ENCODE measurements at places on chromosomes 6 and 20.

DNA sequence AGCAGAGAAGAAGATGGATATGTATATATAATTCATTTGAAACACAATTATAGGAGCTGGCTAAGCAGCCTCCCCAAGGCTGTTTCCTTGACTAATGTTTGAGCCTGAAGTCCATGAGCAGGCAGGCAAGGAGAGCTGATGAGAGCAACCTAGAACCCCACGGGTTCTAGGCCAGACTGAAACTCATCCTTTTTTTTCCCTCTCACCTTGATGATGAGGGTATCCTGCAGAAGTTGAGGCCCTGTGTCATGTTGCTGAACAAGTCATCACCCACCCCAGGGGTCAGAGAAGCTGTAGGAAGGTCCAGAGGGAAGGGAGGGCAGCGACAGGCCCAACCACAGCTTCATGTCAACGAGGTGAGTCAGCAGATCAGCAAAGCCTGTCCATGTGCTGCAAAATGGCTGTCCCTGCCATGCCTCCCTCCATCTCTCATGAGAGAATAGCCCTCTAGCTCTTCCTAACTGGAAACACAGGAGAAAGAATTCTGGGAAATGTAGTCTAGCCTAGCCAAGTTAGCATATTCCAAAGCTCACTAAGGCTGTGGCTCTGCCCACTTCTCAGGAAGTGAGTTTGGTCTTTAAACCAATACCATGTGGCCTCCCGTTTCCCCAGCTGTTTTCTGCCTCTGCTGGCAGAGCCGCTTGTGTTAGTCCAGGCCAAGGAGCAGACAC lies 91.3 kb upstream of the DTNBP1 start:
- DNase-seq: no peak

DNA sequence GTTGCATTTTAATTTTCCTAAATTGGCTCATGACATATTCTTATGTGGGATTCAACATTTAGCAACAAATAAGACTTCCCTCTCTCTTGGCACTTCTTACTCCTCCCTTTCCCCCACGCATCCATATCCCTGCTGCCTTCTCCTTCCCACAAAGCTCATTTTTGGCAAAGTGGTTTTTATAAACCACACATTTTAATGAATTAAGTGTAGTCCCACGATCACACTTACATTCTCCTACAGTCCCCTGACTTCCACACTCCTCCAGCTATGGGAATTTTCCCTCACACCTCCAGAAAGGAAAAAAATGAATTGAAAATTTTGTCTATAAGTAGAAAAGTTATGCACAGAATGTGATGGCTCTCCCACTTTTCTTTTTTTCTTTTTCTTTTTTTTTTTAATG lies 345.0 kb downstream of the CD83 start:
- DNase-seq: no peak

- DNase-seq: no peak
Observed at GRCh38 chr6:21305893-21306332, 287.6 kb upstream of the SOX4 start.

DNA sequence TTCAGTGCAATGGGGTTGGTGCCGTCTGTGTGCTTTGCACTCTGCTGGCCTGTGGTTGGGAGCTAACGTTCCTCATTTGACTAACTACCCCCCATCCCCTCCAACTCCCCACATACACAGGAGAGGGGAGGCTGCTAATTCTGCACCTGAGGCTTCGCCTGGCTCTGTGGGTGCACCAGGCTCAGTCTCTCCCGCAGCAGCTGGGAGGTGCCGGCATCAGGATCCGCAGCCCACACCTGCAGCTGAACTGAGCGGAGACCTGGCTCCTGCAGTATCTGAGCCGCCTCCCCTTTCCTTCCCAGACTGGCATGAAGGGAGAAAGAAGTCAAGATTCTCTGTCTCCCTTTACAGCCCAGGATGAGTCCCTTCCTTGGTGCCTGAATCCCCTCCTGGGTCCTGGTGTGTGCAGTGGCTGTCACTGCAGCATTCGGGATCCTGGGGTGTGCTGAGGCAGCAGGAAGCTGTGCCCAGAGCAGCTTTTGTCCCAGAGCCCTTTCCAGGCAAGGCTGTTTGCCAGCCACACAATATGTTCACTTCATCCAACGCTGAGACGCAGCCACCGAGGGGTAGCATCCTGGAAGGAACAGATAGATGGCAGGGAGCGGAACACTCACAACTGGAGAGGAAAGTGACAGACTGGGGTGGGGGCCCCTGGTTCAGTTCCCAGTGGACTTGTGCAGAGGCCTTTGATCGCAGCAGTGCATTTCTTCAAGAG lies 70.2 kb downstream of the CDH4 start:
- no peak for DNase-seq

- no peak for DNase-seq
Observed at GRCh38 chr6:20367743-20368485, 33.8 kb upstream of the E2F3 start.

DNA sequence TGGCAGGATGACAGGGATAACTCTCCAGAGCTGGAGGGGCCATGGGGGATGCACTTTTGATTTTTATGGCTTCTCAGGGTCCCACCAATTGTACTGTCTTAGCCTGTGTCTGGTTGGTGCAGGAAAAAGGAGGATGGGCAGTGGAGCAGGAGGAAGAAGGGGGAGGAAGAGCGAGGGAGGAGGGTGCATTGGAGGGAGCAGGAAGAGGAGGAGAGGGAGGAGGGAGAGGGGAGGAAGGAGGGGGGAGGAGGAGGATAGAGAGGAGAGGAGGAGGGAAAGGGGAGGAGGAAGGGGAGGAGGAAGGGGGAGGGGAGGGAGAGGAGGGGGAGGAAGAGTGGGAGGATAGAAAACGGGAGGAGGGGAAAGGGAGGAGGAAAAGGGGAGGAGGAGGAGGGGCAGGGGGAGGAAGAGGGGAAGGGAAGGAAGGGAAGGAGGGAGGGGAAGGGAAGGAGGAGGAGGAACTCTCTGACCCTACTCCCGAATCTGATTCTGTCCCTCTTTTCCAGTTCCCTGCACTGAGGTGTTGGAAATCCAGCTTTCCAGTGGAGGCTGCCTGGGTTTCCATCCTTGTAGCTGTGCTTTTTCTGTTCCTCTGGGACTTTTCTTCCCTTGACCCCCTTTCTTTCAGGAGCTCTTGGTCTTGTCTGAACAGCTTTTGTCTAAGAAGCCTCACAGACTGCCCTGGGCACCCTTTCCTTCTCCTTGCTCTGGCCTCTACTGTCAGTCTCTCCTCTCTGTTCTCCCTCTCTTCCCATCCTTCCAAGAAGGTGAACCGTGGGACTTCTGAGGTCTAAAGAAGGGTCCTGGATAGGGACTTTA lies 149.4 kb downstream of the DHX35 start:
- no peak for DNase-seq

- no peak for DNase-seq
Observed at GRCh38 chr20:32465092-32465900, 107.2 kb downstream of the ASXL1 start.

DNA sequence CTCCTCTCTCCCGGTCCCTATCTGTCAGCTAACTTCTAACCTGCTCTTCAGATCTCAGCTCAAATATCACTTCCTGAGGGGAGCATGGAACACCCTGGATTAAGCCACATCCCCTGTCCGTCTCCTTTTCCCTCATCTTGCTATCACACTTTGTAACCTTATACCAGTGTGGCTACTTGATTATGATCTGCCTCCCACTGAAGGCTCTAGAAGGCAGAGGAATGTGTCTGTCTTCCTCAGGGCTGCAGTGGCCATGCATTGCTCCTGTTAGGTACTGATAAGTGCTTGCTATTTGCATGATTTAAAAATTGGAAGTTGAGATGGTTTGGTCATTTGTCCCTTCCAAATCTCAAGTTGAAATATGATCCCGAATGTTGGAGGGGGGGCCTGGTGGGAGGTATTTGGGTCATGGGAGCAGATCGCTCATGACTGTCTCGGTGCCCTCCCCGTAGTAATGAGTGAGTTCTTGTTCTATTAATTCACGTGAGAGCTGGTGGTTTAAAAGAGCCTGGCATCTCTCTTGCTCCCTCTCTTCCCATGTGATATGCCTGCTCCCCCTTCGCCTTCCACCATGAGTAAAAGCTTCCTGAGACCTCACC lies 71.4 kb downstream of the PLCB4 start:
- no peak for DNase-seq

- no peak for DNase-seq
Observed at GRCh38 chr20:33673114-33673409, 1.2 kb downstream of the NECAB3 start.

DNA sequence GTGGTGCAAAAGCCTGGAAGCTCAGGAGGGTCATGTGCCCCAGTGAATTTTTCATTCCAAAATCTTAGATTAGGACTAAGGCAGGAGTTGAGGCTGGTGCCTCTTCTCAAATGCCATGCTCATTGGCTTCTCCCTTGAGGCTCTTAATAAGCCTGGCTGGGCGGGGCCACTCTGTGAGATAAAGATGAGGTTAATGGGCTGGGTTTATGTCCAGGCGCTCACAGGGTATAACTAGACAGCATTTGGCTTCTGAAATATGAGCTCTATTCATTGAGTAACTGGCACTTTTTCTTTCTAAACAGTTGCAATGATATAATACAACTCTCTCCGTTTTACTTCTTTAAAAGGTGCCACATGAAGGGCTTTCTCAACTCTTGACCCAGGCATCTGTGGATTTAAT lies 156.3 kb downstream of the SCML4 start:
- DNase-seq: no peak

GRCh38 chr6:125957845-125958244 lies 1.3 kb downstream of the HINT3 start:
- no peak for DNase-seq

GRCh38 chr6:157610451-157610999 lies 212.5 kb upstream of the SNX9 start:
- DNase-seq: no peak

Data from left hindlimb (tissue), 1 donor.